ENCODE measurements at places on chromosomes 7 and 10.

GRCh38 chr10:111511751-111512150, 434.9 kb downstream of the ADRA2A start:
- no peak for DNase-seq

DNA sequence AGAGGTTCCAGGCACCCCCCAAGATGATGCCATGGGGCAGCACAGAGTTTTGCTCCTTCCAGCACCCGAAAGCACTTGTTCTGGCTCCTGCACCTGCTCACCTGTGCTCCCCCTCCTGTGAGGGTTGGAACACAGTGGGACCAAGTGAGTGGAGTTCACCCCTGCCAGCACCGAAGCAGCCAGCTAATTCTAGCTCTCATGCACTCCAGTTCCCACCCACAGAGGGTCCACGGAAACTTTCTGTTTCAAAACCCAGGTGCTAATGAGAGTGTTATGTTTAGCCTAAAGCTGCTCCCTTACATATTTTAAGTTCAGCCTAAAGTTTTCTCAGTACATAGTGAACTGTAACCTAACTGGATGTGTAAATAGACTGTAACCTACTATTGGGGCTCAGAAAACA, 42.6 kb upstream of the SLC35G1 start:
- no peak for DNase-seq

GRCh38 chr7:50426280-50427045, 23.7 kb downstream of the FIGNL1 start:
- no peak for DNase-seq

DNA sequence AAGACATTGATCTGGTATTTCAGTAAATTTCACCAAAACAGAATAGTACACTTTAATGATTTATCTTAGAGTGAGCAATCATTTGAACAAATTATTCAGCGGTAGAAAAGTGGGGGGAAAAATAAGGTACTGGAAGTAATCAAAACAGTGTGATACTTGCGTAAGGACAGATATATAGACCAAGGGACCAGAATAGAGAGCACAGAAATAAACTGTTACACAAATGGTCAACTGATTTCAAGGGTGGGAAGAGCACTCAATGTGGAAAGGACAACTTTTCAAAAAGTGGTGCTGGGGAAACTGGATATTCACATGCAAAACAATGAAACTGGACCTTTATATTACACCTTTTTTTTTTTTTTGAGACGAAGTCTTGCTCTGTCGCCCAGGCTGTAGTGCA, 119.9 kb downstream of the NRBF2 start:
- no peak for DNase-seq

DNA sequence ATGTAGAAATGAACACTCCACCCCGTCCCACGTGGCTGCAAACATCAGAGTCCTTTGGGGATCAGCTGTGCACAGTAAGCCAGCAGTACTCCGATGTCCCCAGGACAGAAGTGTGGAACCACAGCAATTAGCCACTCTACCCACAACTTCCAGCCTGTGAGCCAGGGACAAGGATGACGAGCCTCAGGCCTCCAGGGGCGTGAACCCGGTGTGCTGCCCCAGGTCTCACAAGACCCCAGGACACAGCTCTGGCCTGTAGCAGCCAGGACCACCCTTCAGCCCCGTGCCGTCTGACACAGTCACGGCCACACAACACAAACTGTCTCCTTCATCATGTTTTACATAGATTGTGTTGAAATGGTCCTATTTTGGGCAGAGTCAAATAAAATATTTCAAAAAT, 113.0 kb upstream of the DIP2C start:
- no peak for DNase-seq

- DNase-seq = peak; percentile 40
These were observed 102.2 kb upstream of the ANKRD1 start for GRCh38 chr10:91022924-91023699.

DNA sequence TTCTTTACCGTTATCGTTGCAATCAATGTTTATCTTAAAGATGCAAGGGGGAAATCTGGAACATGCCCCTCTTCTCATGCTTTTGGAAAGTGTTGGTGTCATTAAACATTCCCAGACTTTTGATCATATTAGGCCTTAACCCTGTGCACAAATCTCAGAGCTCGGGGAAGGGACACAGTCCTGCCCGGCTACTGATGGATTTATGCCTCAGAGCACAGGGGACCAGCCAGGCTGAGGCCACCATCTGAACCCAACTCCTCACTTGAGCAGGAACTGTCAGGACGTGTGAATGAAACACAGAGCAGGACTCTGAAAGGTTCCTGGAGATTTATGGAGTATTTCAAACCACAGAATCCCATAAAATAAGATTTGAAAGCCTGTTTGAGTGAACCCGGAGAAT, 132.0 kb upstream of the CXCL12 start:
- no peak for DNase-seq

- no peak for DNase-seq
These were observed 149.1 kb downstream of the PTPN20 start for GRCh38 chr10:47060356-47060755.

DNA sequence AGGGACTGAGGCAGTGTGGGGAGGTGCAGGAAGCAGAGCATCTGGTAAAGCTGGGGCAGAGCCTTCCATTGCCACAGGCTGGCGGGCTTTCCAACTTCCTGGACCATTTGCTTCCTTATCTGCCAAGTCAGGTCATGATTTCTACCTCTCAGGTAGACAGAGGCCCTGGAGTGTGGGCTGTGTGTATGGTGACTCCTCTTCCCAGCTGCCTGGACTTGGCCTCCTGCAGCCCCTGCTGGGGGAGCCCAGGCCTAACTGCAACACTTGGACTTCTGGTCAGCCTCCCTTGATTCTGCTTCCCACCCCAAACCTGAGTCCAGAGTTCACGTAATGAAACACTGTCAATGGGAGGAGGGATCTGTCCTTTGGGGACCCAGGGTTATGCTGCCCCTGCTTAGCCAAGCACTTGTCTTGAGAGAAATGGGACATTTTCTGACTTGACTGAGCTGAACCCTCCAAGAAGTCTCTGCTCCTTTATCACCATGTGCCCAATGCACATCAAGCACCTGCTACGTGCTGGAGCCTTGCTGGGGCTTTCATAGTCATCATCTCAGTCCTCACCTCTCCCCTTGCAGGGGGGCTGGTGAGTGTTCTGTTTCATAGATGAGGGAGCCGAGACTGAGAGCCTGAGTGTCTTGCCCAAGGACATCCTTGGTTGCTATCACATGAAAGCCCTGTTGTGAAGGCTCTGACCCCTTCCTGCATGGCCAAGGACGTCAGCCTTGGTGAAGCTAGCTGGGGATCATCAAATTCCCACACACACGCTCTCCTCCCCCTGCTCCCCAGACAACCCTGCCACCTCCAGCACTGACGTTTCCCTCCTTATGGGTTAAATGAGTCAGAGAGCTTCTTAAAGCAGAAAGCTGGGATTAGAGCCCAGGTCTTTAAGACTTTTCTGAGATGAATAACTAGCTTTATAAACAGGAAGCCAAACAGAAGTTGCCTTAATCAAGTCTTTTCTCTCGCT, 3.4 kb downstream of the CLEC2L start:
- no peak for DNase-seq

DNA sequence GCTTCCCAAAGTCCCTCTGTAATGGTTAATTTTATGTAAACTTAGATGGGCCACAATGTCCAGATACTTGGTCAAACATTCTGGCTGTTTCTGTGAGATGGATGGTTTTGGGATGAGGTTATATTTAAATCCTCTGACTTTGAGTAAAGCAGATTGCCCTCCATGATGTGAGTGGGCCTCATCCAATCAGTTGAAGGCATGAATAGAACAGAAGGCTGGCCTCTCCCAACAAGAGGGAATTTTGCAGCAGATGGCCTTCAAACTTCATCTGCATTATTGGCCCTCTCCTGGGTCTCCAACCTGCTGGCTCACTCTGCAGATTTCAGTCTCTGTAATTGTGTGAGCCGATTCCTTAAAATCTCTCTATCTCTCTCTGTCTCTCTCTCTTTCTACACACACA, 362.3 kb downstream of the GRID1 start:
- DNase-seq = no peak

GRCh38 chr10:71667387-71667752, 52.2 kb downstream of the C10orf105 start:
- no peak for DNase-seq

GRCh38 chr10:12186323-12186722, 9.4 kb downstream of the NUDT5 start:
- DNase-seq = no peak

GRCh38 chr7:107773027-107773426, 29.1 kb downstream of the CBLL1 start:
- no peak for DNase-seq

DNA sequence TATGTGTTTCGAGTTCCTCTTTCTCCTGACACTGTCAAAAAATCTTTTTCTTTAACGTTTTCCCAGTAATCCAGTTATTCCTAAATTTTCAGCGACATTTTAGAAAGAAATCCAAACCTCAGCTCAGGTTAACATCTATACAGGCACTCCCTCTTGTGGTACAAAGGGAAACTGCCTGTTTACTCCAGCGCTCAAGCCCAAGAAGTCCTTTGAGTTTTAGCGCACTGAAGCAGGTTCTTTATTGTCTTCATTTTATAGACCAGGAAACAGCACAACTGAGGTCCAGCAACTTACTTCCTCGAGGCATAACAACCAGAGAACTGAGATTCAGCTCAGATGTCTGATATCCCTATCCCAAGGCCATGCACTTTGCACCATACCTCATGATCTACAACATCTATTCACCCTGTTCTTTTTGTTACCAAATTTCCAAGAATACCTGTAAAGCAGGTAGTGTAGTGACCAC, 287.2 kb upstream of the MKLN1 start:
- DNase-seq = no peak

DNA sequence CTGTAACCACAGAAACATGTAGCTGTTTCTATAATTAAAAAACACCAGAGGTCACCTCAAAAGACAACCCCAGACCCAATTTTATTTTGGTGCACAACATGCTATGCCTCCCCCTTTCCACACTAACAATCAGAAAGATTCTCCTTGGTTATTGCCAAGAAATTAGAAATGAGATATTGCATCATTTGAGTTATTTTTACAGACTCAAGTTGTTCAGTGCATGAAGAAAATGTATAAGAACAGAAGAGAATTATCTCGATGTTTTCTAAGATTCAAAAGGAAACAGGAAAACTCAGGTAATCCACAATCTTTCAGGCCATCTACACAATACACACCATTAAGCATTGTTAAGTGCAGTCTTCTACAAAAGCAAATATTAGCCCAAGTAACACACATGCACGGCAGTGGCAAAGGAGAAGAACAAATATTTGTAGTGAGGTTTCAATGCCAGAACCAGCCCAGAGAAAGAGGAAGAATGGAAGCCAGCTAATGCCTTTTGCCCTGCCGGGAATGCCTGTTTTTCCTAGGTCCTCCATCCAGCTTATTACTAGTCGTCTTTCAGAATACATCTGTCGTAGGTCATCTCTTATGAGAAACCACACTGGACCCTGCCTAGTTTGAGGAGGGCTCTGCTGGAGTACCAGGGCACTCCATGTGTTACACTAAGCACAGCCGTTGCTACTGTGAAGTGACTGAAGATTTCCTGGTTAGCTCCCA, 67.6 kb upstream of the C1GALT1 start:
- DNase-seq = no peak

All from amygdala (tissue), 56 donors.